Mesothelial cell of epicardium (in vitro differentiated cells): ENCODE measurements at places on chromosomes 4 and X.

GRCh38 chr4:130393642-130394041 lies 1297.7 kb downstream of the C4orf33 start:
- no peak for DNase-seq

DNA sequence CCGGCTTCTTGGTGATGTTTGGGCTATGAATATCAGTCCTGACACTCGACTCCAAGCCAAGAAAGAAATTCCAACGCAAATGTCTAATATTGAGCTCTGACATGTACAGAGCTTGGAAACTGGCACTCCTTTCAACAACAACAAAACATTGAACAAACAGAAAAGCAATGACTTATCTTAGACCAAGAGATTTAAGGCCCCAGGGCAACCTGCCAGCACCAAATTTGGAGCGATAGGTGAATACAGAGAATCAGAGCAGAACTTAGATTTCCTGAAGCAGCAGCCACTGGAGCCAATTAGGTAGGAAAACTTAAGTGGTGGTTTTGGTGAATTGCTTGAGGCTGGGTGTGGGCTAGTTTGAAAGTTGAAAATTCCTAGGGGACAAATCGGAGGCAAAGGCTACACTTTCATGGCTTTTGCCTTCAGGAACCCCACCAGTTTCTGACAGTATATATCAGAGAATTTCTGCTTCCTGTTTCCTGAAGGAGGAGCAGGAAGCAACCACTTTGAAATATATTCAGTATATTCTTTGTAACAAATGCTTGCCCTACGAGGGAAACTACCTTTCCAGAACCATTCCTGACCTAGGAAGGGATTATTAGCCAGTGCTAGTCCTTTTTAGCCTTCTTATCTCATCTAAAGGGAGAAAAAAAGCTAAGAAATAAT lies 10.1 kb upstream of the FMR1 start:
- no peak for DNase-seq

- DNase-seq, result no peak
These were observed 6.4 kb upstream of the ANTXR2 start for GRCh38 chr4:80079255-80079923.

DNA sequence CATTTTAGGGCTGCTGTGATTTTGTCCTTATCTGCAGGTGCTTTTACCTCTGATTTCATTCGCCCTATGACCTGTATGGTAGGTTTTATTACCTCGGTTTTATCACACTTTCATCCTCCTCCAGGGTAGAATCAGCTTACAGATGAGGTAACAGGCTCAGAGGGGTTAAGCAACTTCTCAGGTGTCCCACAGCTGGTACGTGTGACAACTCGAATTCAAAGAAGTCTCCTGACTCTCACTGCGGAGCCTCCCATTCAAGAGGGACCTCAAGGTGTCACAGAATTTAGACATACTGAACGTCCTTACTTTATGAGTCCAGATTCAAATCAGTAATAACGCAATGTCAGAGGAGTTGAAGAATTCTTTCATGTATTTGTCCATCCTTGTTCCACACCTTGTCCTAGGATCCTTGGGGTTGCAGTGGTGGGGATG lies 12.5 kb upstream of the KIAA0232 start:
- DNase-seq, result no peak

DNA sequence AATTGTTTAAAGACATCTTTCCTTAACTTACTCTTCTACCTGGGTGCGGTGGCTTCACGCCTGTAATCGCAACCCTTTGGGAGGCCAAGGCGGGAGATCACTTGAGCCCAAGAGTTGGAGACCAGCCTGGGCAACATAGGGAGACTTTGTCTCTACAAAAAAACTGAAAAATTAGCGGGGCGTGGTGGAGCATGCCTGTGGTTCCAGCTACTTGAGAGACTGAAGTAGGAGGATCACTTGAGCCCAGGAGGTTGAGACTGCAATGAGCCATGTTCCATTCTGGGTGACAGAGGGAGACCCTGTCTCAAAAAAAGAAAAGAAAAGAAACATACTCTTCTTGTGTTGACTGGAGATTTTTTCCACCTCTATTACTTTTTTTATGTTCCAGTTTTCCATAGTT lies 181.9 kb downstream of the RAPGEF2 start:
- DNase-seq, result no peak

DNA sequence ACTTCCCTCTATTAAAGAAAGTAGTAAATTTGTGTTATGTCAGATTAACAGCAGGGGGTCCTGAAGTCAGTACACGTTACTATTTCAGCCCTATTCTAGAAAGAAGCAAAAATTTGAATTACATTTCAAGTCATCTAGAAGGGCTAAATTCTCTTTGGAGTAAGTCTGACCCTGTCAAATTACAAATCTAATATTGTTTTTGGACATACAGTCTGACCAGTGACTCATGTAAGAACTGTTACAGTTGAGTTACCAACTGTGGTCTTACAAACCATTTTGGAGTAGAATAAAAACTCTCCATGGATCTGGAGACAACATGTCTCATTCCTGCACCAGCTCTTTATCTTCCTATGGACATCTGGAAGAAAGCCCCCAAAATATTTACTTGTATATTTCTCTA lies 36.0 kb upstream of the GYPA start:
- DNase-seq, result no peak

DNA sequence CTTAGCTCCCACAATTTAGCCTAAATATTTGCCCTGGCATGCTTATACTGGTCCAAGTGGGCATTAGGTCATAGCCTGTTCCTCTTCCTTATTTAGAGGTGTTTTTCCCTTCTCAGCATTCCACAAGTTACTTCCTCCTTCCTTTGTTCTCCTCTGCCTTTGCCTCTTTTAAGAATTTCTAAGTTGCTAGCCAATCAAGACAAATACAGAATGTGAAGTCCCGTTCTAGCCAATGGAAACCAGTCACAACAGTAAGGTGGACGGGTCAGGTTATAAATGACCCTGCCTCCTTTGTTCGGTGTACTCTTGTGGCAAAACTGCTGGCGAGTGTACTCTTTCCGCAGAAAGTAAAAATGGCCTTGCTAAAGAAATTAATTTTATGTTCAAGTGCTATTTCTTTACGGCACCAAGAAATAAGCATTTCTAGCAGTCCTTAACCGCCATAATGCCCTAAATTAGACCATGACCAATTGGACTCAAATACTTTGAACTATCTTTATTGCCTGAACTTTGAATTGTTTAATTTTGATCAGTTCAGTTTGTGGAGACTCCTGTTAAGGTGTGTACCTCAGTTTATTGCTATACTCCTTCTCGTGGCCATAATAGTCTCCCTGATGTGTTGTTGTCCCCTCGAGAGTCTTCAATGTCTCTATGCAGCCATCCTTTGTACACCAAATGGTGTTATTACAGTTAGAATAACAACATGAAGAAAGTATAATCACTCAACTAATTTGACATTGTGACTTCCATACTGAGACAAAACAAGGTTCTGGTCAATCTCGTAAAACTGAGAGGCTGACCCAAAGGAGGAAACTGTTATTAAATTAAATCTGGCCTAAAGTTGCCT lies 1.6 kb upstream of the HADH start:
- DNase-seq, result no peak

- DNase-seq, result no peak
These were observed 127.2 kb downstream of the CHRNA9 start for GRCh38 chr4:40462326-40462725.

DNA sequence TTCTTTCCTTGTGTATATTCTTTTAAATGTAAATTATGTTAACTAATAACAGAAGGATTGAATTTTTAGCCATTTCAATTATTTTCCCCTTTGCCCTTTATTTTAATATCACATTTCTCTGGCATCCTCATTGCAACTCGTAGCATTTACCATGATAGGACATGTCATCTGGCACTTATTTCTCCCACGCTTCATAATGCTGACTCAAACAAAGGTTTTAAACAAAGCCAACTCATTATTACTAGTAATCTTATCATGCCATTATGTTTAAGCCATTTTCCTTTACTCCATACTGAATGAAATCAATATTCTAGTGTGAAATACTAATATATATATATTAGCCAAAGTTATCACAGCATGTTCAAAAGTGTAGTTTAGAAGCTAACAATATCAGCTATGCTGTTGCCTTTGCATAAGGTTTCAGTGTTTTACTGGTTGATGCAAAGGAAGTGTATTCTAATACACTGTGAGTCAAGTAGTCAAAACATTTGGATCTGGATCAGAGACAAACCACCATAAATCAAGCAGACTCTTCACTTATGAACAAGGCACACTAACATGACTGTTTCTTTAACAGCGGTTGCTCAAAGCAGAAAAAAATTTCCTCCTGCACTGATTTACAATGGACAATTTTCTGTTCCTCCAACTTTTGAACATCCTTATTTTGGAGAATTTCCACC lies 281.6 kb downstream of the SLC7A11 start:
- DNase-seq, result no peak
